NCI-H748 treated with DMSO at 0.1 percent for 48 hours (cell line): ENCODE measurements at places on chromosomes 2 and 18.

DNA sequence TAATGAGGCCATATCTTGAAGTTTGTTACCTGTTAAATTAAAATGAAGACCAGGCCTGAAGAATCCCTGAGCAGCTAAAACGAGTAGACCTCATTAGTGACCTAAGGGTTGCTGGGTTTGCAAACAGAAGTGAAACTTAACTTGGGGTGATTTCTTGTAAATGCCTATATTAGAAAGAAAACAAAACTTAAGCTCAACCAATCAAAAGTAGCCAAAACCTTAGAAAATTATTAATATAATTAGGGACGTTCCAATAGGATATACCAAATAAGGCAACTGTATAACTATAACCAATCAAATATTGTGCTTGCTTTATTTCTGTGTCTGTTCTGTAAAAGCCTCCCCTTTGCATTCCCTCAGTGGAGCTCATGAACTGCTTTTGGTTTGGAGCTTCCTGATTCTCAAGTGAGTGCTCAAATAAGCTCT is 137.9 kb upstream of the VRK2 start:
- no peak for DNase-seq

- DNase-seq: no peak
Measured at GRCh38 chr2:237324405-237324831, 89.5 kb downstream of the COL6A3 start.

- no peak for DNase-seq
Measured at GRCh38 chr2:32627441-32627813, 423 bp upstream of the TTC27 start.

GRCh38 chr2:113061241-113061640 is 2.2 kb downstream of the IL36RN start:
- no peak for DNase-seq

DNA sequence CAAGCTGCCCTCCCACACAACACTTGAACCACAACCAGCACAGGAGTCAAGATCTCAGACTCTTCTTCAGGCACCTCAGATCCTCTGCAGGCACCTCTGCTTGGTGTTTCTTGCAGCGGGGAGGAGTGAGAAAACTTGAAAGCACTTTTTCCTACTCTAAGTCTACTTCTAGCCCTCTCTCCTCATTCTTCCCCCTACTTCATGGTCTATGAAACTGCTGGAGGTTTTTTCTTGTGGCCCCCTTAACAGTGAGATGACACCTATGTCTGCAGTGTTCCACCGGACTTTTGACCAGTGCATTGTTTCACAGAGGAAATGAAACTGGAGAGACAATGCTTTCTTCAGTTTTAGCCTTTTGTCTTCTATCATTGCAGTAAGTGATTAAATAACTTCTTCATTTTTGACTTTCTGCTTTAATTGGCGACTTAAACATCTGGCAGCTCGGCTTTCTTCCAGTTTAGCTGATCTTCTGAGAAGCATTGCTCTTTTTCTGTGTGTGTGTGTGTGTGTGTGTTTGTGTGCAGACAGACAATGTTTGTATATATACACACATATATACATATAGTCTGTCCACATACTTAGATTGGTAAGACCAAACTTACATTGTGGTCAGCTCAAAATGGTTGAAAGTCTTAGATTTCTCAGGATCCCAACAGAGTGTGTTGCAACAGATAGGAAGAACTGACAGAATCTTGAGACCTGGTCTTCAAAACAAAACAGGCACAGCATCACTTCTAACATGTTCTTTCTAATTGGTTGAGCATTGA is 1474.0 kb upstream of the TMEFF2 start:
- DNase-seq: no peak

DNA sequence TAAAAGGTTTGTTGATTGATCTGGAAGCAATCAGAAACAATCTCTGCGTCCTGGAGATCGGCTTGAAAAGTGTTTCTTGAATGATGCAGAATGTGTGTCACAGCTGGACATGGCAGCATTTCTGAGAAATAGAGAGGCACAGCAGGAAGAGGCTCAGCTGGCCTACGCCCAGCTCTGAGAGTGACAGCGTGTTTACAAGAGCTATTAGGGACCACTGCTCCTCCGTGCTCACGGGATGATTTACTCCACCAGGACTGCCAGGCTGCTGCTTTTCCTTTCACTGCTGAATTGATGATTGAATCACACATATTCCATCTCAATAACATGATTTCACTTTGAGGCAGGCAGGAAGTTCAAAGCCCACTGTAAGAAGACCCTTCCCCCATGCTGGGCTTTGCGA is 62.8 kb downstream of the GALNT14 start:
- no peak for DNase-seq

- DNase-seq: no peak
Measured at GRCh38 chr2:78576409-78576808, 449.1 kb upstream of the REG3G start.

GRCh38 chr2:126719833-126720351 is 63.9 kb downstream of the GYPC start:
- no peak for DNase-seq

- no peak for DNase-seq
Measured at GRCh38 chr2:191573216-191573615, 104.7 kb upstream of the NABP1 start.

DNA sequence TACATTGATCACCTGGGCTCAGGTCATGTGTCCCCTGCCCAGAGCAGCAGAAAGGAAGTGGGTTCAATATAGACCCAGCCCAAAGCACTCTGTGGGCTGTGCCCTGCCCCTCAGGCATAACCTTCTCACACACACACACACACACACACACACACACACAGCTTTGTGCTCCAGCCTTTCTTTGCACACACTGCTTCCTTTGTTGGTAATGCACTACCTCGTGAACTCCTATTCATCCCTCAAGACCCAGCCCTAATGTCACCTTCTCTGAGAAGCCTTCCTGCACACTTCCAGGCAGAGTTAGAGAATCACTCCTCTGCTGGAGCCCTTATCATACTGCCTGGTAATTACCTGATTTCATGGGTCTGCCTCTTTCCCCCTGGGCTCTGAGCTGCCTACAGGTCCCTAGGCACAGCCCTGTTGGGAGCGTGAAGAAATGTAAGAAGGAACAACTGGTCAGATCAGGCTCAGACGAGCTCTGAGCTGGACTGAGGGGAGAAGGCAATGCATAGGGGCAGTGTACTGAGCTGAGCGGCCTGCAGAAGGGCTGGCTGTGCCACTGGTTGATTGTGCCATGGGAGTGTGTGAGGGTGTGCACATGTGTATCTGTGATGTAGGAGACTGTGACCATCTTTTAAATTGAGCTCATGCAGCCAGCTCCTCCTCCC is 210.3 kb downstream of the GLI2 start:
- no peak for DNase-seq

DNA sequence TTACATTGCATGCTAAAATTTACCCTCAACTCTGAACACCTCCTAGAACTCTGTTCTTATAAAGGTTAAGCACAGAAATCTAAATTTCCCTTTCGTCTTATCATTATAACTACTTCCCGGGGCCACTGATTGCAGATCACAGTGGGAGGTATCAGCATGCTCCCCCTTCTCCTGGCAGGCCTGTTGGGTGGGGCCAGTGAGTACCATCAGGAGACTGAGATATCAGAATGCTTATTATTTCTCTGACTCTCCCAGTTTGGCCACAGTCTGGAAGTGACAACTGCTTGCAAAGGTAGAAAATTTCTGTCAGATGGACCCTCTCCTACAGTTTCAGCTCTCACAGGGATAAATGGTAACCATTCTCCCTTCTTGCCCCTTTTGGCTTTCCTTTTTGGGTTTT is 62.6 kb downstream of the DSEL start:
- DNase-seq: no peak

DNA sequence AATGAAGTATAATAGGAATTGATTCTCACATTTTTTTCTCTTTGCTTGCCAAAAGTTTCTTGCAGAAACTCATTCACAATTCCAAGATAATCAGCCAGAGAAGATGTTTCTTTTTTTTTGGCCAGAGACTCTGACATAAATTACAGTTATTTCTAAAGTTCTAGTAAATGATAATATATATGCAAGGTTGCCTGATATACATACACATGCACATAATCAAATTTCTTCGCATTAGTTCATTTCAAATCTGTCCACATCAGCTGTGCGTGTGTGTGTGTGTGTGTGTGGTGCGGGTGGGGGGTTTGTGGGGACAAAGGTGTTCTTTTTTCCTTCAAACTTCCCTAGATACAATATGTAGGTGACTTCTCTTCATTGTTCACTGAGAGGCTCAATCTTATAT is 33.2 kb downstream of the OSGEPL1 start:
- no peak for DNase-seq

- DNase-seq: no peak
Measured at GRCh38 chr2:57899898-57900297, 146.7 kb upstream of the VRK2 start.

GRCh38 chr2:45729753-45730512 is 78.5 kb downstream of the PRKCE start:
- DNase-seq: no peak

GRCh38 chr18:63451799-63452660 is 24.7 kb upstream of the SERPINB5 start:
- DNase-seq: no peak

- no peak for DNase-seq
Measured at GRCh38 chr2:101328474-101329007, 20.0 kb upstream of the RNF149 start.

- DNase-seq: no peak
Measured at GRCh38 chr2:69305712-69306392, 81.2 kb downstream of the GFPT1 start.

GRCh38 chr2:3741396-3741795 is 38.0 kb downstream of the DCDC2C start:
- DNase-seq: no peak

GRCh38 chr2:237291138-237291792 is 122.7 kb downstream of the COL6A3 start:
- peak; percentile 79 for DNase-seq
